ENCODE measurements at places on chromosomes 12 and 14.

DNA sequence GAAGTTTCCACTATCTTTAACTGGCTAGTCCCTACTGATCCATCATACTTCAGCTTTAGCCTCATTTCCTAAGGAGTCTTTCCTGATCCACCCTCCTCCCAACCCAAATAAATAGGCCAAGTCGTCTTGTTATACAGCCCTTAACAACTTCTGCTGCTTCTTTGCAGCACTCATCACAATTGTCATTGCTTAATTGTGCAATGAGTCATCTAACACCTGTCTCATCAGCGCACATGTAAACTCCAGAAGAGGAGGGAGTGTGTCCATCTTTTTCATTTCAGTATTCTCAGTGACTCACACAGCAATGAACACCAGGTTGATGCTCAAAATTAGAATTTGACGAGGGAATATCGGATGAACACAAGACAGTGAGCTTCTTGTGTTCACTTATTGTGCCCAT is 87.3 kb downstream of the SUDS3 start:
- DNase-seq = no peak

DNA sequence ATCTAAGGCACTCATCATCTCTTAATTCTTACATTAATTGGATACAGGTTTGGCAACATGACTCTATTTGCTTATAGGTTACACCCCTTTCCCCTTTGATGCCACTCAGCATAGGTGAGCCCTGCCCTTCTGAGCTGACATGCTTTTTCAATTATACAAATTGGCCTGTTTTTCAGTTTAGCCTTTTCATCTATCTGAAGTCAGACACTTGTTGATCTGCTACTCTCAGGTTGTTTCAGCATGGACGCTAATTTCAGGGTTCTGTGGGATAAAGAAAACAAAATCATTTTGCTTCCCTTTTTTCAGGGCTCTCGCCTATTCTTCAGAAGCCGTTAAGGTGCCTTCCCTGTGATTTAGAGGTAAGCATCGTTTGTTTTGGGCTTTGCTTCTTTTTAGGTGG is 55.3 kb downstream of the DACT1 start:
- DNase-seq = no peak

- DNase-seq = no peak
Observed at GRCh38 chr12:72622556-72622955, 350.4 kb downstream of the TRHDE start.

DNA sequence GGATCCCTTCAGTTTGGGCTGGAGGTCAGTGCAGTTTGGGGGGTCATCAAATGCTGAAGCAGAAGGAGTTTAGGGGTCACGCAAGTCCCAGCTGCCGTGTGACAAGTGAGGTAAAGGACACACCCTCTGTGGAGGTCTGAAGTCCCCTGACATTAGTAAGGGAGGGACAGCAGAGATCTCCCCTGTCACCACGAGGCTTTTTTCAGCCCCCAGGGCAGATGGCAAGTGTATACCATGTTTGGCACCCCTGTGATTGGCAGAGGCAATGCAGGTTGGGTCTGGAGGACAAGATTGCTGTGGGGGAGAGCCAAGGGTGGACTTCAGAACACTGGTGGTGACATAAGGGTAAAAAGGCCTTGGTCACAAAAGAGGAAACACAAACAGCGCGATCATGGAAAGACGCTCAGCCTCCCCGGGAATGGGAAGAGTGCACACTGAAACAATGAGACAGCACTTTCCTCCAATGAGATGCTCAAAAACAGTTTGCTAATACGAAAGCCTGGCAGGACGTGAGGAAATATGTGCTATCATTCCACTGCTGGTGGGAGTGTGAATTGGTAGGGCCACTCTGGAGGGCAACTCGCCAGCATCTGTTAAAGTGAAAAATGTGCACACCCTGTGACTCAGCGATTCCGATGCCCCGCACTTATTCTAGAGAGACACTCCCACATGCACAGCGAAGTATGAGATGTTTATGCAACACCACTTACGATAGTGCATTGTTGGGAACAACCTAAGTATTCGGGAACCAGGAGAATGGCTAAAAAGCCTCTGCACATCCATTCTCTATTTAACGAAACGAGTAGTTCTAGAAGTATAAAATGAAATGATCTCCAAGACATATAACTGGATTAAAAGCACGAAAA is 14.4 kb upstream of the CD27 start:
- no peak for DNase-seq

GRCh38 chr12:7634561-7634960 is 31.1 kb downstream of the APOBEC1 start:
- DNase-seq = no peak

DNA sequence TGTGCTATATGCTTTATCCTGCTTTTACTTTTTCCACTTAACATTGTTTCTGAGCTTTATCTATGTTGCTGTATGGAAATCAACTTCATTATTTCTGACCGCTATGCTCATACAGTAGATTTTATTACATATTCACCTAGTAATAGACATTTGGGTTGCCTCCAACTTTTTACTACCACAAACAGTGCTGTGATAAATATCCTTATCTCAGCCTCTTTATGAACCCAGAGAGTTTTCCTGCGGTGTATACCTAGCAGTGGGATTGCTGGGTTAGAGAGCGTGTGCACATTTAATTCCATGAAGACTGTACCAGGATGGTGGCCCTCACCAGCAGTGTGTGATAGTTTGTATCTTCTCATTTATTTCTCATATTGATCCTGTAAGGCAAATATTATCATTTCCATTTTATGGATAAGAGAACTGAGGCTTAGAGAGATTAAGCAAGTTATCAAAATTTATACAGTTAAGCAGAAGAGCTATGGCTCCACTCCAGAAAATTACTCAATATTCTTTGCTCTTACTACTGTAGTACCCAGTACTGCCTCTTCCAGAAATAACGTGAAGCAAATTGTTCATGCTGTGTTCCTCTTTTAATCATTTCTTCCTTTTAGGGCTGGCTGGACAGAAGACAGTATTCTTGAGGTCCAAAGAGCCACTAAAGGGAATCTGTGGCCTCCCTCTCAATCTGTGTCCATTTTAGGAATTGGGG is 26.3 kb upstream of the CISTR start:
- no peak for DNase-seq

Data from D721Med (cell line).